ENCODE measurements at places on chromosomes 1 and 21.

GRCh38 chr1:22641906-22642636 lies 1.4 kb upstream of the C1QC start:
- peak; percentile 25 for DNase-seq

DNA sequence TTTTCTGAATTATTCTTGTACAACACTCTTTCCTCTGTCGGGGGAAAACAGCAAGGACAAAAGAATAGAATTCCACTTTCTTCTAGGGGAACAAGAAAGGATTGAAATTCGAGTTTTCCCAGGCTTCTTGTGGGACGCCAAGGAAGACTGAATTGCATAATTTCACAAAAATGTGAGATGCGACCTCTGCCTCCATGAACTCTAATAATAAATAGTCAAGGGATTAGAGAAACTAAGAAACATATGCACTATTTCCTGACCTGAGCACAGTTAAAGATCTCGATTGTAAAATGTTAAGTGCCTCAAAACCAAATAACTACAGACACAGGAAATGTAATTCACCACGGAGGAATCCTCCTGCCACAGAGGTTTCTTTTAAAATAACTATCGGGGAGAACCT lies 117.3 kb upstream of the MARK1 start:
- DNase-seq = no peak

GRCh38 chr1:173477286-173478093 lies at the start of gene PRDX6:
Gene PRDX6, plus strand, starts transcription at chr1:173477335. Its CDS starts 63 bp downstream, at chr1:173477398.
- DNase-seq = peak; percentile 79

- DNase-seq = no peak
Measured at GRCh38 chr1:226569879-226570547, 21.4 kb downstream of the STUM start.

- no peak for DNase-seq
Measured at GRCh38 chr1:162690672-162691434, 58.6 kb downstream of the DDR2 start.

- DNase-seq = no peak
Measured at GRCh38 chr1:17338706-17339493, 30.9 kb downstream of the PADI4 start.

- DNase-seq = no peak
Measured at GRCh38 chr1:22295856-22296255, 153.0 kb upstream of the WNT4 start.

DNA sequence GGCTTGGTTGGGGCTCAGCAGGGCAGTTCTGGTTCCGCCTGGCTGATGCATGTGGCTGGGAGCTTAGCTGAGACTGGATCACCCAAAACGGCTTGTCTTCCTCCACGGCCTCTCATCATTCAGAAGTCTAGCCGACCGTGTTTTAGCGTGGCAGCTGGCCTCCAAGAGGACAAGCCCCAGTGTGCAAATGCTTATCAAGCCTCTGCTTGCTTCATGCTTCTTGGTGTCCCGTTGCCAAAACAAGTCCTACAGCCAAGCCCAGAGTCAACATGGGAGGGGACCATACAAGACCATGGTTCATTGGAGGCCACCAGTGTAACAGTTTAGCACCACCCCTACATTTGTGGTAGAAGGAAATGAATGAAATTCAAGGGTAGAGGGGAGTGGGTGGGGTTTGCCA lies 10.5 kb upstream of the KDF1 start:
- no peak for DNase-seq

DNA sequence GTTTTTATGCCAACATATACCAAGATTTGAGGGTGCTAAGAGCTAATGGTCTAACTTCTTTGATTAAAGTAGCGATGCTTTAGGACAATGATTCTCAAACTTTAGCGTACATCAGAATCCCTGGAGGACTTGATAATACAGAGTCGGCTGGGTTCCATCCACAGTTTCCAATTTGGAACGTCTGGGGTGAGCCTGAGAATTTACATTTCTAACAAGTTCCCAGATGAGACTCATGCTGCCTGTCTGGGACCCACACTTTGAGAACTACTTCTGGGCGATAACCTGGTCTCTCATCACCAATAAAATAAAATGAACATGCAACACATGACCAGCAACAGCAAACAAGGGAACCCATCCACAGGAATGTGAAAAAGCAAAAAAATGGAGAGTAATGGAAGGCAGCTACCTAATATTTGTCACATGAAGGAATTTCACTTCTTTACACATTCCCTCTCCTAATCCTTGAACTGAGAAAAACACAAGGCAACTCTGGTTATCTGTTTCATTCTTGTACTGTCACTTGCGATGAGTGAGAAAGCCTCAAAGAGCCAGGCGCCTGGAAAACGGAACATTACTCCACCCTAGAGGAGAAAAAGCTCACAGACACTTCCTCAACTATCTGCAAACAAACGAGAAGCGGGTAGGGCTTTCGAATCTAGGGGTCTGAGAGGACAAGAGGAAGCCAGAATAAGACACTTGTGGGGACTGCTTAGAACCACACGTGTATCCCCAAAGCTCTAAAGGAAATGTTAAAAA lies 14.0 kb downstream of the HSF2BP start:
- no peak for DNase-seq

DNA sequence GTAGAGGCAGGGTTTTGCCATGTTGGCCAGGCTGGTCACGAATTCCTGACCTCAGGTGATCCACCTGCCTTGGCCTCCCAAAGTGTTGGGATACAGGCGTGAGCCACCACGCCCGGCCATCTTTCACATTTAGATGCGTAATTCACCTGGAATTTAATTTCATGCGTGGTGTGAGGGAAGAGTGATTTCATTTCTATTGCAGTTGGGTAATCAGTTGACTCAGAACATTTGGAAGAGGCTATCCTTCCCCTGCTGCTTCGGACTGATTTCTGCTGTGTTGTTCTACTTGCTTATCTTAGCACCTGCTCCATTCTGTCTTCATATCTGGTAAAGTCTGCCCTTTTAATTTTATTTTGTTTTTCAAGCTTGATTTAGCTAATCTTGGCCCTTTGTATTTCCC lies 19.1 kb downstream of the DIP2A start:
- DNase-seq = no peak

DNA sequence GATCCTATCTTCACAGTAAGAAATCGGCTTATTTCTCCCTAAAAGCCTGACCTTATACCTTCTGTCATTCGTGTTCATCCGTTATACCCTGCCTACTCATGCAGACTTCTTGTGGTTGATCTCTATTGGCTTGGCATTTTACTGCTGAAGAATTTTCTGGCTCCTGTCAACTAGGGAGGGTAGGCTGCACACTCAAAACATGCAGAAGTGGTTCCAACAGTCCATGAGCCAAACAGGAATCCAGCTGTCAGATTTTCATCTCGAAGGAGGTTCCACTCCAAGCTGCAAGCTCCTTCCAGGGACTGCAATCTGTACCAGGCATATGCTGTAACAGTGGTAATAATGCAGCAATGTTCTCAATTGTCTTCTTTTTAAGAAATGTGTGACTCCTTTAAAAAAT lies 10.1 kb downstream of the DNAJC11 start:
- DNase-seq = no peak

GRCh38 chr1:43705982-43706597 lies 1.2 kb upstream of the ST3GAL3 start:
- no peak for DNase-seq

- no peak for DNase-seq
Measured at GRCh38 chr1:36532810-36533401, 50.2 kb upstream of the CSF3R start.

- no peak for DNase-seq
Measured at GRCh38 chr1:10663678-10664035, 132.8 kb downstream of the CASZ1 start.

DNA sequence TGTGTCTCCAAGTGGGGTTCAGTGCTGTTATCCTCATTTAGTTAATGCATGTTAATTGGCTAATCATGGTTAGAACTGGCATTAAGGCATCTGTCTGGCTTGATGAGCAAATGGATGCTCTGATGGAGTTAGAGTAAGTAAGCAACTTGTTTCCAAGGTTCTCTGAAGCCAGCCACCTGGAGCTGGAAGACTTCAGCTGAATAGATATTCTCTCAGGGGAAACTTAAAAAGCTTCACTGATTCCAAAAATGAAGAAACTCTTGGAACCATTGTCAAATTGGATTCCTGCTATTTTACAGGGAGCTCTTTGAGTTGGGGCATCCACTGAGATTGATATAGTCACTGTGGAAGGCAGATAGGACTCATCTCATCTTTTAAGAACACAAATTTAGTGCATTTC lies 118.9 kb downstream of the CACHD1 start:
- DNase-seq = no peak

GRCh38 chr1:197339106-197340060 lies 71.3 kb downstream of the CRB1 start:
- DNase-seq = no peak
